Fibroblast of lung (primary cell): ENCODE measurements at places on chromosomes 16 and 17.

- no peak for DNase-seq
Observed at GRCh38 chr17:48960834-48961515, 7.4 kb downstream of the GIP start.

DNA sequence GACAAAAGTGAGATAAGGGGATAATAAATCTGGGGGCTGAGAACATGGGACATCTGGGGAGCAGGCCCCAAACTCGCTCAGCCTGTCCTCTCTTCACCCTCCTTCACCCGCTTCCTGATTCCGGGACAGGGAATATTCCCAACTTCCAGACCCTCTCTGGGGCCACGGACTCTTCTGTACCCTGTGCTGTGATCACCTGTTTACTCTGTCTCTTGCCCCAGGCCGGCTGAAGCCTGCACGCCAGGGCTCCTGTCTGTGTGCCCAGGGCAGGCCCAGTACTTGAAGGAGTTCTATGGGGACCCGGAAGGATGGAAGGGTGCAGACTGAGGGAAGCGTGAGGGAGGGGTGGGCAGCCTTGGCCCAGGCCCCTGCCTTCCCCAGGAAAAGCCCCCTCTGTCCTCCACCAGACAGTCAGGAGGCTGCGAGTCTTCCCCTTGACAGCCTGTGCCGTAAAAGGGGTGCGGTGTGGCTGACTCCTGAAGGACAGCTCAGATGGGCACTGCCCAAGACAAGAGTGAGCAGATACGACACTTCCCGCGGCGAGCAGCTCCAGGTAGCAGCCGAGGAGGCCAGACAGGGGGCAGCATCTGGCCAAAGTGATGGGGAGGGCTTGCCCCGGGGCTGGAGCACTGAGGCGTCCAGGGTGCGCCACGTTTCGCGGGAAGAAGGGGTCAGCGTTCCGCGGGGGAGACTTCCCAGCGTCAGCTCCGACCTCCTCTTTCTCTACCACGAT, 1.0 kb upstream of the CCNF start:
- DNase-seq: peak; percentile 26

DNA sequence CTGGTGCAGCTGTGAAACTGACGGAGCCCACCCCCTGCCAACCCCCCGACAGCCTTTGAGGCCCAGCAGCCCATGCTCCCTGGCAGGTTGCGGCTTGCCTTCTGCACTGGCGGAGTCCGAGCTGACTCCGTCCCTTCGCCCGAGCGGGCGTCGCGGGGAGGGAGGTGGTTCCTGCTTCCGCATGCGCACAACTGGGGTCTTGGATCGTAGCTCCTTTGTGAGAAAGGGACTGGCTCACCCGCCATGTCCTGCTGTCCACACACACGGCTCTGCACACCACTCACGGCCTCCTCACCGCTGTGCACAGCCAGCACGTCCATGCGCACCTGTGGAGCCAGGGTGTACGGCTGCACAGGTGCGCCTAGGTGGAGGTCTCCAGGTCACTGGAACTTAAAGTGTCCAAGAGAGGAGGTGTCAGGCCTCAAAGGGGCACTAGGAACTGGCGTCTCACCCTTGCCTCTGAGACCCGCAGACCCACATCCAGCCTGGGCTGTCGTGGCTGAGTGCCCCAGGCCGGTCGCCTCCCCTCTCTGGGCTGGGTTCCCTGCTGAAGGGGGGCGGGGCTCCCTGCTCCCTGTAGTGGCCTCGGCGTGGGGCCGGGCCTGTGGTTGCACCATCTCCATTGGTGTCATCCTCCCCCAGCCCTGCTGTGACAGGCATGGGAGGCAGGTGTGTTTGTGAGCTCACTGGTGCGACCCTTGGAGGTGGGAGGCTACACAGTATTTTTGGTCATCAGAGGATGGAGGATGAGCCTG, 45.3 kb downstream of the JPH3 start:
- no peak for DNase-seq

DNA sequence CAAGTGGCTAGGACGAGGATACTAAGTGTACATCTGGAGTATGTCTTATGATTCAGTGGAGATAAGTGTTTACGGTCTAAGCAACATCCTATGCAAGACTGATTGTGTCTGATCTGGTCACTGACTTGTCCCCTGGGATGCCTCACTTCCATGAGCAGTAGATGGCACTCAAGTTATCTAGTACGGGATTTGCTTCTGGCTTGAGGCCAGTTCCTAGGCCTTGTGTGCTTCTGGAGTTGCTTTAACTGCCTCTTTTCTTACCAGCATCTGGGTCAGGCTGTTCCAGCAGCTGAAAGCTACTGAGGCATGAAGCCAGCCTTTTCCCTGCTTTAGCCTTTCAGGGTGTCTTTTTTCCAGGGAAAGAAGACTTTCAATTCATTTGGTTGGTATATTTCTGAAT, 23.0 kb downstream of the SUPT6H start:
- DNase-seq: peak; percentile 54

DNA sequence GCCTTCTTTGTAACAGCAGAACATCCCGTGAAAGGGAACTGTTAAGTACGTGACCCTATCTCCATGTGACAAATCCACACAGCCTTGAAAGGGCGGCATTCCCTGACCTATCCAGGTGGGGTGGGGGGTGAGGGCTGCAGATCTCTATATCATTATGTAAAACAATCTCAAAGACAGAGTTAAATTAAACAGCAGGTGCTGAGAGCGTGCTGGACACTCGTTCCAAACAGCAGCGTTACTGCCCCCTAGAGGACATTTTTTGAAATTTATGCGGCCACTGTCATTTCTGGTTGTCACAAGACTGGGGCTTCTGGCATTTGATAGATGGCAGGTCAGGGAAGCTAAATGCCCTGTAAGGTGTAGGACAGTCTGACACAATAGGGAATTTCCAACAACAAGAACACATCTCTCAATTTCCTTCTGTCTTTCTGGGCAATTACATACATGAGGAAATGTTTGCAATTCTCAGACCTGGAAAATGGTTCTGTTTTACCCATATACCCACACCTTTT, 6.7 kb upstream of the SLC25A39 start:
- peak; percentile 72 for DNase-seq

DNA sequence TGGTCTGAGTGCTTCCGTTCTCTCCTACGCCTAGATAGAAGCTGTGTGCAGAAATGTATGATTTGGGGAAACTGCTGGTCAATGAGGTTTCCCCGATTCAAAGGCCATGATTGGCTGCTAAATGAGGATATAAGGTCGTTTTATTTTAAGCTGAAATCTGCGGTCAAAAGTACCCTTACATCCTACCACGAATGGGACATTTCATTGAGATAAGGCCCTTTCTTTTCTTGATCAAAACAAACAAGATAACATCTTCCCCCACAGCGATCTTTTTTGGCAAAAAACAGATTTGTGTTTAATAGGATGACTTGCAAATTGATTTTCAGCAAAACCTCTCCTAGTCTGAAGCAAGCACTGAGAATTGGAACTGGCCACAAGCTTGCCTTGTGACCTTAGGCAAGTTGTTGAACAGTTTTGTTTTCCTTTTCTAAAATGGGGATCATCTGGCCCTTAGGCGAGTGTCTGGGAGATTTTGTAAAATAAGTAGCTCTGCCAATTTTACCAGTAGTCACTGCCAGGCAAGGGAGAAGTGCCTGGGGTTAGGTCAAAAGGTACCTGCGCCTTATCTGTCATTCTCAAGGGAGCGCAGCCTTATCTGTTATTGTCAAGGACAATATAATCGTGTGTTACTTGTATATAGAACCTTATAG, 635 bp downstream of the SCPEP1 start:
- no peak for DNase-seq

DNA sequence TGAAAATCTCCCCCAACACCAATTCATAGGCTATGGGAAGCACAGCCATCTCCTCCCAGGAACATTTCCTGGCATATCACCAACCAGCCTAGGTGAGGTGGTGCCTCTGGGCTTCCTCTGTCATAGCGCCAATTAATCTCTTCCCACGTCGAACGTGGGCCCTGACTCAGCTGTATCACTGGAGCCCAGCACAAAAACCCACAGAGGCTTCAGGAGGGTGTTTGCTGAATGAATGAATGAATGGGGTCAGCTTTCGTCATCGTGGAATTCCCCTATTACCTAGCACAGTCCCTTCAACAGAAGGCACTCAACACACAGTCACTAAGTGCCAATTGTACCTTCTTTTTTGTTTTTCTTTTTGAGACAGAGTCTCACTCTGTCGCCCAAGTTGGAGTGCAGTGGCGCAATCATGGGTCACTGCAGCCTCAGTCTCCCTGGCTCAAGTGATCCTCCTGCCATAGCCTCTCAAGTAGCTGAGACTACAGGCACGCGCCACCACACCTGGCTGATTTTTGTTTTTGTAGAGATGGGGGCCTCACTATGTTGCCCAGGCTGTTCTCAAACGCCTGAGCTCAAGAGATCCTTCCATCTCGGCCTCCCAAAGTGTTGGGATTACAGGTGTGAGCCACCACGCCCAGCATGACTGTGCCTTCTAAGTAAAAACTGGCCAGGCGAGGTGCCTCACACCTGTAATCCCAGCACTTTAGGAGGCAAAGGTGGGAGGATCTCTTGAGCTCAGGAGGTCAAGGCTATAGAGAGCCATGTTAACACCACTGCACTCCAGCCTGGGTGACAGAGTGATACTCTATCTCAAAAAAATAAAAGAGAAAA, 4.1 kb downstream of the ZNF688 start:
- DNase-seq: no peak

GRCh38 chr16:78982096-78982744, 618.3 kb downstream of the MAF start:
- DNase-seq: no peak

GRCh38 chr17:42517516-42517915, 18.5 kb upstream of the NAGLU start:
- DNase-seq: peak; percentile 94

GRCh38 chr16:20383106-20384029, 21.2 kb downstream of the PDILT start:
- peak; percentile 34 for DNase-seq
